SIG-M5 (cell line): ENCODE measurements at places on chromosomes 6 and 20.

DNA sequence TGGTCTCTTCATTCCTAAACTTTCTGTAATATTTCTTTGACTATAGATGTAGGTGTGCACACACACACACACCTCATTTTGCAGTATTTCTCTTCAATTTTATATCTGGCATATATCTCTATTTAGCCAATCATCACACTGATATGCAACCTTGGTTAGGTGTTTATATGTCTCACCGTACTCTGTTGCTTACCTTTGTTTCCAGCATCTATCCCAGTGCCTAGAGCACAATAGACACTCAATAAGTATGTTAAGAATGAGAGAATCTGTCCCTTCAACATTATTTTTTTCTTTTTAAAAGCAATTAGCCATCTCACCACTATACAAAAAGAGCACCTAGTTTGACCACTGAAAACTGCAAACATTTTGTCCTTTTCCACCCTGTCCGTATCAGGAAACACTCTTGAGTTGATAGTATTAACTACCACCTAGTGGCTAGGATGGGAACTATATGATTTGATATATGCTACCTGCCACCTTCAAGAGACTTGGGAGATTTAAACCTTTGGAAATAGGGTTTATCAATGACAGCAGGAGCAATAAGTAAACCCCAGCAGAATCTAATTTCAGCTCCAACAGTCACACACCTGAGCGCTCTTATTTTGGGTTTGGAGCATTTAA lies 48.7 kb upstream of the RSPO3 start:
- no peak for DNase-seq

DNA sequence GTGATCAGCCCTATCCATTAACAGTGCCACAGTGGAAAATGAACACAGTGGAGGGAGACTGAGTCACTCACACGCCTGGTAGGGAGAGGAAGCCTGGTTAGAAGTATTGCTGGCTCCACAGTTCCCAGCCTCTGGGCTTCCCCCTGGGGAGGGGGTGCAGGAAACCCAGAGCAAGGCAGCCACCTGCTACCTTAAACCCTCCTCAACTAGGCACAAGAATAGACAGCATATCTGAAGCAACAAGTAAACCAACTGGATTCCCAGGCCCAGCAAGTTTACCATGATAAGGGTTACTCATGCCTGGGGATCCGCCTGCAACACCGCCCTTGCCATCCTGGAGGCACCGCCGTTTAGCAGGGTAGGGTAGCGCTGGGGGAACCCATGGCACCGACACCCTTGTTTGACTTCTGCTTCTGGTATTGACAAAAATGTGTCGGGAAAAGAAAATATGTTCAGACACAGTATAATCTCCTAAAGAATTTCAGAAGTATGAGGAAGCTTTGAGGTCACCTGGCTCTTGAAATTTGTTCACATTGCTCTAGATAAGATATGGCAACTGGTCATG lies 38.3 kb downstream of the SLC22A23 start:
- DNase-seq = no peak

DNA sequence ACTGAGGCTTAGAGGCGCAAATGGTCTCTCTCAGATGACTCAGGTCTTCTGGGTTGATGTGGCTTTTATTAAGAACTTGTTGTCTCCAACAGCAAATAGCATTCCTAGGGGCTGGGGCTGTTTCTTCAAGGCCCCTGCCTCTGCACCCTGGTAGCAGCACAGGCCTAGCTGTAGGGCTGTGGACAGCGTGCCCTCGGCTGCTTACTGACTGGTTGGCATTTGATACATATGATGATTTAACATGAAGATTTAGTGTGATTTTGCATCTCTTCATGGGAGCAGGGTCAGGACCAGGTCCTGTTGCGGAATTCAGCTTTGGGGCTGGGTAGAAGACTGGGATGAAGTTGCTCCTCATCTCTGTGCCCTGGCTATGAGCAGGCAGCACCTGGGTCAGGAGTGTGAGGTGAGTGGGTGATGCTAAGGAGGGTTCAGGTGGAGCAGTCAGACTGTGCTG lies 24.3 kb upstream of the IER3 start:
- DNase-seq = no peak

DNA sequence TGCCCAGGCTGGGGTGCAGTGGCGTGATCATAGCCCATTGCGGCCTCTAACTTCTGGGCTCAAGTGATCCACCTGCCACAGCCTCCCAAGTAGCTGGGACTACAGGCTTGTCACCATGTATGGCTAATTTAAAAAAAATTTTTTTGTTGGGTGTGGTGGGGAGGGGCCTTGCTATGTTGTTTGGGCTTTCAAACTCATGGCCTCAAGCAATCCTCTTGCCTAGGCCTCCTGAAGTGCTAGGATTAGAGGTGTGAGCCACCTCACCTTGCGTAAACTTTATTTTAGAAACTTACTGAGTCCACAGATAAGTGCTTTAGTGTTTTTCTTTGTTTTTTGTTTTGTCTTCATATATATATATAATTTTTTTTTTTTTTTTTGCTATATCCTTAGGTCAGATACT lies 9.1 kb downstream of the SMAP1 start:
- no peak for DNase-seq
